ENCODE measurements at places on chromosomes 12 and 14. TPM values are rescaled to one million over a fixed set of nuclear protein-coding genes. Genes with fewer than 3 reads are reported as not detected.
A peak's percentile ranks its signal among the peaks of the same experiment; 100 is the strongest.

DNA sequence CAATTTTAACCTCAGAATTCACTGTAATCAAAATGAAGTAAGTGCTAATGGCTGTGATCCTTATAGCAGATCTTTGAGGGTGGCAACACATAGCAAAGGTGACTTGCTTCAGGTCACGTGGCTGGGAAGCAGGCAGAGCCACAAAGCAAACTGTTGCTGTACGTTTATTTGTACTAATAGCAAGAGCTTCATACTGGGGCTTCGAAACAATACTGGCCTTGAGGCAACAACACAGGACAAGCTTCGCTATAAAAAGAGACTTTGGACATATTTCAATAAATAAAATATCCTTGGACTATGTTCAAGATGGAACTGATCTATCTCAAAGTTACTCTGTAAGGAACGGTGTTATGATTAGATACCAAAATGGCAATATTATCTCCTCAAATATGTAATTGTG is 44.6 kb downstream of the MSRB3 start:
- no peaks in the 10 kb centered on the region for H3K4me1 ChIP-seq
- no peaks in the 10 kb centered on the region for H3K27me3 ChIP-seq
- H3K36me3 ChIP-seq: no peaks in the 10 kb centered on the region
- no peak overlapping the region for H3K4me3 ChIP-seq
- H3K27ac ChIP-seq: no peak overlapping the region

SENP1 gene
- total RNA-seq: 16.8 TPM

DNA sequence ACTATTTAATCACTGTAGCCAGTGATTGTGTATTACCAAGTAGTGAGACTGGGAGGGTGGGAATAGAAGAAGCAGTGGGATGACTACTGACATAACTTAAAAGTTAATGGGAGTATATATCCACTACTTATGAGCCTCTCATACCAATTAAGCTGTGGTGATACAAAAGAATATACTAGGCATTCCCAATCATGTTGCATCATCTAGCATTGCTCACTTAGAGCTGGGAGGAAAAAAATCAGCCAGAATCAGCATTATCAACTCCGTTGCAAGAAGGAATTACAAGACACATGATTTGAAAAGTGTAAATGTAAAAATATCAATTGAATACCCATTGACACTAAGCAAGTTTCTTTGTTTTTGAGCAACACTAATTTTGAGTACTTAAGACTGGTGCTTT is 745 bp upstream of the PPP1R36 start:
- H3K27ac ChIP-seq: peak overlapping the region; percentile 60
- no peak for DNase-seq
- no peaks in the 10 kb centered on the region for H3K4me1 ChIP-seq
- no peaks in the 10 kb centered on the region for H3K36me3 ChIP-seq

DNA sequence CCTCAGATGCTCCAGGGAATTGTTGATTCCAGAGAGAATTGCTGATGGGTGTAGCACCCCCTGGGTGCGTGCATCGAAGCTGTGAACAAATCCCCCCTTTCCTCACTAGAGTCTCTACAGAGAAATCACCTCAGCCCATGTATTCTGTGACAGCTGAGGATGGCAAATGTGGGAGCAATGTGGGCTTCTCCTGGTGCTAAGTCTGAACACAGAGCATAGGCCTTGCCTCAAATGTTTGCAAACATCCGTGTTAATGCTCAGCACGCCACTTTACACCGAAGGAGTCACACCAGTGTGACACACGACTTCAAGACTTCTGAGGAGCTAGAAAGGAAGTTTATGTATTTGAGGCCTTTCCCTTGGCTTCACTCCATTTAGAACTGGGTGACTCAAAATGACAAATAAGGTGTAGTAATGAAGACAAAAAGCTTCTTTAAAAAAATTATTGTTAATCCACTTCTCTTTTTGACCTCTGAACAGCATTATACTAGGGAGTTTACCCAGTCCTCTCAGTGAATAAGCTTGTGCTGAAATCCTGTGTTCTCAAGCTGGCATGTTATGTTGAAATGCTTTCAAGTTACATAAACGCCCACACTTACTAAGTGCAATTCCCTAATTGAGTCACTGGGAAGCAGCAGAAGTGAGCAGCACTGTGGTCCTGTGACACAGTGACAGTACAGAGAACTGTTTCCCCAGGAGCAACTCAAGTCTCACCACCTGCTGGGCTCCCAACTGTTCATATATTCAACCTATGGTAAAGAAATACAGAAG is 92.9 kb downstream of the FAR2 start:
- no peak overlapping the region for H3K4me3 ChIP-seq
- peaks cover 12% of the 10 kb centered on the region for H3K4me1 ChIP-seq
- no peaks in the 10 kb centered on the region for H3K36me3 ChIP-seq
- DNase-seq: peak; percentile 41
- H3K27me3 ChIP-seq: no peaks in the 10 kb centered on the region

GRCh38 chr12:109736552-109737108 is 23.0 kb downstream of the FAM222A start:
- no peaks in the 10 kb centered on the region for H3K27me3 ChIP-seq
- no peak overlapping the region for H3K4me3 ChIP-seq
- DNase-seq: no peak
- H3K36me3 ChIP-seq: no peaks in the 10 kb centered on the region

GRCh38 chr12:80353254-80353653 is 90.8 kb upstream of the PTPRQ start:
- no peak overlapping the region for H3K4me3 ChIP-seq
- H3K36me3 ChIP-seq: no peaks in the 10 kb centered on the region
- no peak overlapping the region for H3K27ac ChIP-seq
- no peaks in the 10 kb centered on the region for H3K27me3 ChIP-seq
- H3K4me1 ChIP-seq: no peaks in the 10 kb centered on the region

IL23A gene
- not detected for total RNA-seq

ANKS1B gene
- total RNA-seq: 3.3 TPM

CPNE6 gene
- total RNA-seq: not detected

- no peaks in the 10 kb centered on the region for H3K4me1 ChIP-seq
- no peaks in the 10 kb centered on the region for H3K36me3 ChIP-seq
- no peak overlapping the region for H3K27ac ChIP-seq
- no peak overlapping the region for H3K4me3 ChIP-seq
- DNase-seq: no peak
Observed at GRCh38 chr14:38500125-38500524, 244.2 kb upstream of the CLEC14A start.

- no peak overlapping the region for H3K27ac ChIP-seq
- H3K36me3 ChIP-seq: no peaks in the 10 kb centered on the region
- no peak overlapping the region for H3K4me3 ChIP-seq
- DNase-seq: no peak
Observed at GRCh38 chr14:59037086-59037485, 151.4 kb upstream of the DAAM1 start.

PGF gene
- 2.2 TPM for total RNA-seq

DNA sequence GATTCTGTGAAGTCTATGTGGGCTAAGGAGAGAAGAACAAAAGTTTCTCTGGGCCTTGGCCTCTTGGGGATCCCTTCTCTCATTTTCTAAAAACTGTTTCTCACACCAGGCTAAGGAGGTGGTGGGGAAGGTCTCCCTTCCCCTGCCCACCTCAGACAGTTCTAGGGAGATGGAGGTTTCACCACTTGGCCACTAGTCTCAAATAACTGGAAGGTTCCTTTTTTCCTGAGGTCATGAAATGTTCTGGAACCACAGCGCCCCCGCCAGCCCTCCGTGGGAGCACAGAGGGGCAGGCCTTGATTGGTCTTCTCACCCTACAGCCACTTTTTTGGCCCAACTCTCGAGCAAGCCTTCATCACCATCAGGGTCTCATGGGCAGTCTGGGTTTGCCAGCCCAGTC is 12.6 kb downstream of the C12orf43 start:
- H3K4me1 ChIP-seq: no peaks in the 10 kb centered on the region
- no peaks in the 10 kb centered on the region for H3K36me3 ChIP-seq
- no peak overlapping the region for H3K27ac ChIP-seq
- H3K4me3 ChIP-seq: no peak overlapping the region
- no peaks in the 10 kb centered on the region for H3K27me3 ChIP-seq
- peak; percentile 62 for DNase-seq

- no peaks in the 10 kb centered on the region for H3K36me3 ChIP-seq
- no peak for DNase-seq
- no peak overlapping the region for H3K4me3 ChIP-seq
- H3K27ac ChIP-seq: no peak overlapping the region
Observed at GRCh38 chr12:9039397-9039977, 50.1 kb downstream of the KLRG1 start.

DNA sequence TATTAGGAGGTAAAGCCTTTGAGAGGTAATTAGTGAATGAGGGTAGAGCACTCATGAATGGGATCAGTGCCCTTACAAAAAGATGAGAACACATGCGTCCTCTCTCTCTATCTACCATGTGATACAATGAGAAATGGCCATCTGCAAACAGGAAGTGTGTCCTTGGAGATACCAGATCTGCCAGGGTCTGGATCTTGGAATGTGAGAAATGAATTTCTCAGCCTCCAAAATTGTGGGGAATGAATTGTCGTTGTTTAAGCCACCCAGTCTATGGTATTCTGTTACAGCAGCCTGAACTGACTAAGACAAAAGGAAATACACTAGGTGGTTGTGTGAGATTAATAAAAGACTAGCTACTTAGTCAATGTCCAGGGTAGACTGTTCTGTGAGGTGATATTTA is 366.6 kb downstream of the NELL2 start:
- DNase-seq: no peak
- no peaks in the 10 kb centered on the region for H3K27me3 ChIP-seq
- H3K36me3 ChIP-seq: no peaks in the 10 kb centered on the region
- no peaks in the 10 kb centered on the region for H3K4me1 ChIP-seq

- H3K36me3 ChIP-seq: no peaks in the 10 kb centered on the region
- no peaks in the 10 kb centered on the region for H3K4me1 ChIP-seq
- no peak for DNase-seq
- no peak overlapping the region for H3K4me3 ChIP-seq
- H3K27ac ChIP-seq: no peak overlapping the region
Observed at GRCh38 chr12:121568518-121568917, 12.3 kb downstream of the KDM2B start.

DNA sequence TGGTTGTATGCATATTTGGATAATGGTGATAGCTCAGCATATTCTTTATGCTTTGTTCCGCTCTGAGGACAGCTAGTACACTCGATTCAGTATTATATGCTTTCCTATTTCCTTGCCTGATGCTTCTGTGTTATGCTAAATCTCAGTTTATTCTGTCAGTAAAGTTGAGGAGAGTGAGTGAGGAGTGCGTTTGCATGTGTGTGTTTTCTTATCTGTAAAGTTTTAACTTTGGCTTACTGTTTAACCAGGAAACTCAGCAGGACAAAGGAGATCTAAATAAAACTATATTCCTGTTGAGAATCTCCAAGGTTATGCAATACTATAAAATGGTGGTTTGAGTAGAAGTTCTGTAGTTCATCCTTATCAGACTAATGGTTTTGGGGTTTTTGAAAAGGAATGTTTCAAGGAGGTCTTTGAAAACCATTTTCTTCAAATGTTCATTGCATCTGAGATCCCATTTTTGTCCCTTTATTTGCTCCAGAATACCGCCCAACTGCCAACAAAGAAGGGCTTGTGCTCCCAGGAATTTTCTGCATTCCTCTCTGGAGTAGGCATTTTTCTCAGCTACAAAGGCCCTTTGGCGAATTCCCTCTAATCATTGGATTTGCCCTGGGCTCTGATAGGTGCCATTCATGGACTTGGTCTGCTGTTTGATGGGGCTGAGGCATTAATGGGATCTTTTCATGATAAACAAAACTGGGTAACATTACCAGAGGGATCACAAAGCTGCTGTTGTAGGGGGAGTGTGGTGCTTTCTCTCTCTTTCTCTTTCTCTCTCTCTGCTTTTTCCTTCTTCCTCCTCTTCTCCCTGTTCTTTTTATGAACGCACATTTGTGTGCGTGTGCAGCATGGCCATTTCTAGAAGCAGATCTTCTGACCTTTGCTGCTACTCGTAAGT is 71.7 kb downstream of the HMGA2 start:
- DNase-seq: no peak
- peaks cover 12% of the 10 kb centered on the region for H3K4me1 ChIP-seq
- peak overlapping the region; percentile 70 for H3K27ac ChIP-seq
- no peaks in the 10 kb centered on the region for H3K27me3 ChIP-seq
- no peak overlapping the region for H3K4me3 ChIP-seq

DNA sequence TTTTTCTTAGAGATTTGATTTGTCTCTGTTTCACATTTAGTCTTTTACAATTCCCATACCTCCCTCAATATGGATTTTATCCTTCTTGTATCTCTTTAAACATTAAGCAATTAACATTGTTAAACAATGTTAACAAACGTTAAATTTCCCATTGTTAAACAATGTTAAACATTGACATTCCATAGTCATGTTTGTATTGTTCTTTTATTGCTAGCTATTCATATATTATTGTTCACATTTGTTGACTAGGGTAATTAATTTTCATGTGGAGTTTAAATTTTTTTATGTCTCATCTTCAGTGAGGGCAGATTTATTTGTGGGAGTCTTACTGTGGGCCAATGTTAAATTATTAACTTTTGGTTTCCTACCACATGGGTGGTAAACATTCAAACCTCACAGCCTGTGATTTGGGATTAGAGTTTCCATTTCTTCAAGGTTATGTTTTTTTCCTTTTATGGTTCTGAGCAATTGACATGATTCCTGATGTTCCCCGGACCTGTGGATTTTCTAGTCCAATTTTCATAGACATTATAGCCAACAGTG is 294.3 kb downstream of the ALG10B start:
- H3K27me3 ChIP-seq: no peaks in the 10 kb centered on the region
- H3K4me3 ChIP-seq: no peak overlapping the region
- no peak for DNase-seq
- H3K4me1 ChIP-seq: no peaks in the 10 kb centered on the region
- H3K36me3 ChIP-seq: no peaks in the 10 kb centered on the region

- no peaks in the 10 kb centered on the region for H3K4me1 ChIP-seq
- no peak overlapping the region for H3K27ac ChIP-seq
- no peak overlapping the region for H3K4me3 ChIP-seq
- H3K36me3 ChIP-seq: peaks cover 4% of the 10 kb centered on the region
- DNase-seq: no peak
Observed at GRCh38 chr12:27319848-27320247, 12.8 kb upstream of the BMAL2 start.

GRCh38 chr12:57142727-57143126 is 4.7 kb downstream of the LRP1-AS start:
- H3K27me3 ChIP-seq: no peaks in the 10 kb centered on the region
- H3K36me3 ChIP-seq: peaks cover 14% of the 10 kb centered on the region
- peaks cover 30% of the 10 kb centered on the region for H3K4me1 ChIP-seq
- H3K27ac ChIP-seq: no peak overlapping the region
